ENCODE measurements at places on chromosomes 5 and 9. TPM values are rescaled to one million over a fixed set of nuclear protein-coding genes. Genes with fewer than 3 reads are reported as not detected.
A peak's percentile ranks its signal among the peaks of the same experiment; 100 is the strongest.

GRCh38 chr9:21901546-21901945 lies 92.6 kb downstream of the CDKN2A start:
- no peaks in the 10 kb centered on the region for H3K27me3 ChIP-seq
- no peak overlapping the region for H3K4me3 ChIP-seq
- no peaks in the 10 kb centered on the region for H3K36me3 ChIP-seq
- H3K27ac ChIP-seq: no peak overlapping the region
- no peaks in the 10 kb centered on the region for H3K4me1 ChIP-seq
- no peak for DNase-seq

- H3K27ac ChIP-seq: no peak overlapping the region
- DNase-seq: no peak
- H3K4me3 ChIP-seq: no peak overlapping the region
- no peaks in the 10 kb centered on the region for H3K36me3 ChIP-seq
- no peaks in the 10 kb centered on the region for H3K4me1 ChIP-seq
Observed at GRCh38 chr5:180175015-180175431, 34.0 kb downstream of the RASGEF1C start.

DNA sequence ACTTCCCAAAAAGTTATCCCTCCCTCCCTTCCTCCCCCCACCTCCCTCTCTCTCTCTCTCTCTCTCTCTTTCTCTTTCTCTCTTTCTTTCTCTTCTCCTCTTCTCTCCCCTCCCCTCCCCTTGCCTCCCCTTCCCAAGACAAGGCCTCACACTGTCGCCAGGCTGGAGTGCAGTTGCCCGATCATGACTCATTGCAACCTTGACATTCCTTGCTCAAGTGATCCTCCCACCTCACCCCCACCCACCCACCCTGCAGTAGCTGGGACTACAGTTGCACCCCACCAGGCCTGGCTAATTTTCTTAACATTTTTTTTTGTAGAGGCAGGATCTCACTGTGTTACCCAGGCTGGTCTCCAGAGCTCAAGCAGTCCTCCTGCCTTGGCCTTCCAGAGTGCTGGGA lies 32.8 kb downstream of the VPS13A start:
- no peaks in the 10 kb centered on the region for H3K27me3 ChIP-seq
- DNase-seq: no peak

DNA sequence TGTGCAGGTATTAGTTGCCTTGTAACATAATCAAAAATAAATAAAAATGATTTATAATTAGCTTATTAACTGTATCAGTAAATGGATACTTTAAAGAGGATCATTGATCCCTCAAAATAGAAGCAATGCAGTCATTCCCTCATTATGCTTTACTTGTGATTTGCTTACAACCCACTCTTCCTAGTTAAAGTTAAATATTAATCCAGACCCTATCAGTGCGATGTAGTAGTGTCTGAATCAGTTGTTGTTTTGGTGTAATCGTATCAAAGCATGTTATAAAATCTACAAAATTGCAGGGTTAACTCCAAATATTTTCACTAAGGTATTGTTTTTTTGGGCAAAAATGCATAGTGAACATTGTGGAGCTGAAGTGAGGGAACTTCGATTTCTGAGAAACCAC lies 17.6 kb downstream of the TENT4A start:
- no peaks in the 10 kb centered on the region for H3K27me3 ChIP-seq
- no peak overlapping the region for H3K27ac ChIP-seq
- no peaks in the 10 kb centered on the region for H3K36me3 ChIP-seq
- DNase-seq: no peak
- no peaks in the 10 kb centered on the region for H3K4me1 ChIP-seq

DNA sequence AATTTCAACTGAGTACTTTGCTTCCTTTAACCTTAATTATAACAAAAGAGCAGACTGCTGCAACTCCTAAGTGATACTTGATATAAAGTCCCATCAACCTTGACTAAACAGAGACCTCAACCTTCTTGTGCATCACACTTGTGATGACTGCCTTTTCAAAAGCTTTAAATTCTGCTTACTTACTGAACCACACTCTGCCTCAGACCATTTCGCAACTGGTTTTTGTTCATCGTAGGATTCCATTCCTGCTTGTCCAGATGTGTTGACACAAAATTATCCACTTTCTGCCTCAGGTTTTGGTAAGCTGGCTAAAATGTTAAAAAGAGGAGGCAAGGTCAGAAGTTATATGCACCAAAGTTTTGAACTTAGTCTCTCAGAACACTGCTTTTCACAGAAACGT lies 3.5 kb downstream of the BOD1 start:
- no peak overlapping the region for H3K27ac ChIP-seq
- no peak for DNase-seq
- H3K27me3 ChIP-seq: no peaks in the 10 kb centered on the region
- H3K4me1 ChIP-seq: peaks cover 42% of the 10 kb centered on the region
- peaks cover 10% of the 10 kb centered on the region for H3K36me3 ChIP-seq

SLC45A2 gene
- total RNA-seq: 0.82 TPM

DNA sequence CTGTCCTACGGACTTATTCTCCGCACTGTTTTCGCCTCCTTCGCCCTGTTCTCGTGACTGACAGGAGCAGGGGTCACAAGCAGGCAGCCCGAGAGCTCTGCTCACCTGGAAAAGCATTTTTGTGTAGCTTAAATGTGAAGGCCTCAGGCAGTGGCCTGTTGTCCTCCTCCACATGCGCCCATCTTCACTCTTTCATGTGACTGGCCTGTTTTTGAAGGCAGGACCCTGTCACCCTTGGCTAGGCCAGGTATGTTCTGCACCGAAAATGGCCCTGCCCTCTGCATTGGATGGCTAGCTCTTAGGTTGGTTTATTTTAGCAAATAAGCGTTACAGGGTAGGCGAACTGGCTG lies 614 bp upstream of the CPLANE1 start:
- peak overlapping the region; percentile 78 for H3K4me3 ChIP-seq
- H3K36me3 ChIP-seq: peaks cover 3% of the 10 kb centered on the region
- no peak for DNase-seq

DNA sequence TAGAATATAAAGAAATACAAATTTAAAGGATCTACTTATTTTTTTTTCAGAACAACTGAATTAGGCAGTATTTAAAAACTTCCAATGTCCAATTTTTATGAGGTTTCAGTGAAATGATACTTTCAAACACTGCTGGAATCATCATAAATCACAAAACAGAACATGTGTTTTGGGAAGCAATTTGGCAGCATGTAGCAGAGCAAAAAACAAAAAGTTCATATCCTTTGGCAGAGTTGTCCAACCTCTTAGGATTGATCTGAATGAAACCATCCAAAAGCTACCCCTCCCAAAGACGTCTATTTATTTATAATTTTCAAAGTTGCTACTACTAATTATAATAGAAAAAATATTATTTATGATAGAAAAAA lies 192.4 kb upstream of the PUM3 start:
- no peaks in the 10 kb centered on the region for H3K36me3 ChIP-seq
- no peak for DNase-seq
- H3K4me1 ChIP-seq: no peaks in the 10 kb centered on the region
- H3K27me3 ChIP-seq: no peaks in the 10 kb centered on the region
- H3K4me3 ChIP-seq: no peak overlapping the region
- no peak overlapping the region for H3K27ac ChIP-seq

RAB3C gene
- total RNA-seq: 0.16 TPM

SLC46A2 gene
- not detected for total RNA-seq

PCDHB2 gene
- 1.8 TPM for total RNA-seq

GRCh38 chr9:38445154-38446043 lies 21.1 kb upstream of the IGFBPL1 start:
- no peak for DNase-seq
- no peaks in the 10 kb centered on the region for H3K27me3 ChIP-seq
- H3K27ac ChIP-seq: no peak overlapping the region
- H3K4me3 ChIP-seq: no peak overlapping the region

DNA sequence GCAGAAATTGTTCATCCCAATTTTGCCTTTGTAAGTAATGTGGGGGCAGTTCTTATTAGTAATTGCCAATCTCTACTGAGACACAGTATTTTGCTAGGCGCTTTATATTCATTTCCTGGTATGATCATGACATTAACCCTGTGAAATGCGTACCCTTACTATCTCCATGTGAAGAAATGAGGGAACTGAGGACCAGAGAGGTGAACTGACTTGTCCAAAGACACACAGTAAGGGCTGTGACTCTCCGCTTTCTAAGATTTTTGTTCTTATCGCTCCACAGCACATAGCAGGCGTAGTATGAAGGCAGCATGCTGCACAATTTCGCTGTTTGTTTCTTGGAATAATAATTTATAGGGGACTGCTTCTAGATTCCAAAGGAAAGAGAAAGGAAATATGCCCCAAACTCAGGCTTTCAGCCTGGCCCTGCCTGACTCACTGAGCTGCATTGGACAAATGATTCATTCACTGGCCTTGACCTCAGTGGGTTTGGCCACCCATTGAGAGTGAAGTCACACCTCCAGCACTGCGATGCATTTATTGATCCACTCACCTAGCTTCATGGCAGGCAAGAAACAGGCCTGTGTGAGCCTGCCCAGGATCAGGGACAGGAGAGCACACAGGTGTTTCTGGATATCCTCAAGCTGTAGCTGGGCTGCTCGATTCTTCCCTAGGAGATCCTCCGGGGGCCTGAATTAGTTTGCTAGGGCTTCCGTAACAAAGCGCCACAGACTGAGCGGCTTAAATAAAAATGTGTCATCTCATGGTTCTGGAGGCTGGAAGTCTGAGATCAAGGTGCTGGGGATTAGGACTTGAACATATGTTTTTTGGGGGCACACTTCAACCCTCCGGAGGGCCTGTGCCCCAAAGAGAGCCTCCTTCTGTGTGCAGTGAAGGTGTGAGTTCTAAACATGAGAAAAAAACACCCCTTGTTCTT lies 7.2 kb upstream of the DUSP1 start:
- no peak overlapping the region for H3K4me3 ChIP-seq
- no peaks in the 10 kb centered on the region for H3K27me3 ChIP-seq
- no peak for DNase-seq
- H3K36me3 ChIP-seq: no peaks in the 10 kb centered on the region

GRCh38 chr5:181215997-181216989 lies 6.8 kb upstream of the TRIM41 start:
- H3K4me1 ChIP-seq: no peaks in the 10 kb centered on the region
- peak overlapping the region; percentile 35 for H3K4me3 ChIP-seq
- no peaks in the 10 kb centered on the region for H3K36me3 ChIP-seq
- no peak for DNase-seq
- peak overlapping the region; percentile 70 for H3K27ac ChIP-seq

SLIT3 gene
- total RNA-seq: 85.8 TPM

IFNK gene
- total RNA-seq: not detected

GRCh38 chr5:89437450-89438435 lies 554.8 kb upstream of the MEF2C start:
- DNase-seq: no peak
- no peak overlapping the region for H3K4me3 ChIP-seq
- H3K27ac ChIP-seq: no peak overlapping the region
- H3K4me1 ChIP-seq: no peaks in the 10 kb centered on the region

DNA sequence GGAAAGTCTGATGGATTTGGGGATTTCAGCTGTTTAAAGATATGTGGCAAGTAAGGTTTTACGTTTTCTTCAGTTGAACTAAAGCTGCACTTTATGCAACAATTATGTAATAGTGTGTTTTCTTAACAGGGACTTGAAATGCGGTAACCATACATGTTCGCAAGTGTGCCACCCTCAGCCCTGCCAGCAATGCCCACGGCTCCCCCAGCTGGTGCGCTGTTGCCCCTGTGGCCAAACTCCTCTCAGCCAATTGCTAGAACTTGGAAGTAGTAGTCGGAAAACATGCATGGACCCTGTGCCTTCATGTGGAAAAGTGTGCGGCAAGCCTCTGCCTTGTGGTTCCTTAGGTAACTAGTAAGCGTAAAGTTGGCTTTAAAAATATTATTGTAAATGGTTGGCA lies 28.5 kb downstream of the NFX1 start:
- H3K27ac ChIP-seq: no peak overlapping the region
- no peaks in the 10 kb centered on the region for H3K27me3 ChIP-seq
- no peak overlapping the region for H3K4me3 ChIP-seq
- H3K36me3 ChIP-seq: peaks cover 79% of the 10 kb centered on the region

AK8 gene
- not detected for total RNA-seq

GRCh38 chr9:109399258-109399767 lies 78.5 kb upstream of the EPB41L4B start:
- H3K36me3 ChIP-seq: peaks cover 7% of the 10 kb centered on the region
- no peak for DNase-seq
- no peak overlapping the region for H3K4me3 ChIP-seq
- no peak overlapping the region for H3K27ac ChIP-seq
- H3K27me3 ChIP-seq: no peaks in the 10 kb centered on the region

SPINK7 gene
- total RNA-seq: not detected

Measured in right atrium auricular region (tissue), 2 donors.